ENCODE measurements at places on chromosomes 4 and X. TPM values are rescaled to one million over a fixed set of nuclear protein-coding genes. Genes with fewer than 3 reads are reported as not detected.

SMC1A gene
- total RNA-seq, result 15.9 TPM

CSAG2 gene
- total RNA-seq, result not detected

EPGN gene
- total RNA-seq, result not detected

ETDB gene
- total RNA-seq, result not detected

CFP gene
- total RNA-seq, result 0.06 TPM

GLRA3 gene
- total RNA-seq, result not detected

PSAPL1 gene
- total RNA-seq, result under 0.01 TPM

CT45A1 gene
- total RNA-seq, result not detected

ASB11 gene
- total RNA-seq, result not detected

DLG3 gene
- 12.3 TPM for total RNA-seq

CFAP47 gene
- total RNA-seq, result not detected

ADGRG2 gene
- 0.37 TPM for total RNA-seq

PNMA6F gene
- total RNA-seq, result not detected

MAGEC2 gene
- not detected for total RNA-seq

AWAT2 gene
- total RNA-seq, result not detected
